Aorta (tissue), 5 donors: ENCODE measurements at places on chromosomes 2 and 18. TPM values are rescaled to one million over a fixed set of nuclear protein-coding genes. Genes with fewer than 3 reads are reported as not detected.

- H3K4me3 ChIP-seq = no peak overlapping the region
- H3K4me1 ChIP-seq = no peaks in the 10 kb centered on the region
Observed at GRCh38 chr2:181189951-181190350, 209.5 kb downstream of the UBE2E3 start.

Gene C1GALT1C1L
- 1.4 TPM for polyA plus RNA-seq

GRCh38 chr2:105442721-105443120 lies 43.9 kb upstream of the FHL2 start:
- no peaks in the 10 kb centered on the region for H3K4me1 ChIP-seq
- no peaks in the 10 kb centered on the region for H3K27me3 ChIP-seq
- no peaks in the 10 kb centered on the region for H3K36me3 ChIP-seq

Gene CCDC150
- 0.79 TPM for polyA plus RNA-seq

Gene NEURL3
- polyA plus RNA-seq = not detected

- H3K36me3 ChIP-seq = no peaks in the 10 kb centered on the region
- no peak overlapping the region for H3K27ac ChIP-seq
- H3K4me1 ChIP-seq = no peaks in the 10 kb centered on the region
- H3K4me3 ChIP-seq = no peak overlapping the region
Observed at GRCh38 chr2:113028112-113028511, 22.9 kb downstream of the IL36A start.

DNA sequence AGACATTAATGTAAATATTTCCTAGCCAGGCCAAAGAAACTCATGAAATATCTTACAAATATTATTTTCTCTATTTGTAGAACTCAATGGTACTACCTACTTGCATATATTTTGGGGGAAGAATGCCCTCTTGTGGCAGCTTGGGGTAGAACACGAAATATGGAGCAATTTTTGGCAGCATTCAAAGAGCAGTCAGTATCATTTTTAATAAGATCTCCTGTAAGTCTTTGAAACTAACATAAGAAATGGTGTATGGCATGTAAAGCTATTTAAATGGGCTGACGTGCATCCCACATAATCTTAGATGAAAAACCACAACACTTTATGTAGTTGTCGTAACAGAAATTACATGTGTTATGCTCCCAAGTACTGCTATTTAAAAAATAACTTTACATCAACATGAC lies 62.3 kb upstream of the CCDC195 start:
- H3K27ac ChIP-seq = no peak overlapping the region
- H3K4me1 ChIP-seq = no peaks in the 10 kb centered on the region
- no peaks in the 10 kb centered on the region for H3K27me3 ChIP-seq

Gene GRB14
- 1.6 TPM for polyA plus RNA-seq

Gene CNTNAP5
- polyA plus RNA-seq = not detected

DNA sequence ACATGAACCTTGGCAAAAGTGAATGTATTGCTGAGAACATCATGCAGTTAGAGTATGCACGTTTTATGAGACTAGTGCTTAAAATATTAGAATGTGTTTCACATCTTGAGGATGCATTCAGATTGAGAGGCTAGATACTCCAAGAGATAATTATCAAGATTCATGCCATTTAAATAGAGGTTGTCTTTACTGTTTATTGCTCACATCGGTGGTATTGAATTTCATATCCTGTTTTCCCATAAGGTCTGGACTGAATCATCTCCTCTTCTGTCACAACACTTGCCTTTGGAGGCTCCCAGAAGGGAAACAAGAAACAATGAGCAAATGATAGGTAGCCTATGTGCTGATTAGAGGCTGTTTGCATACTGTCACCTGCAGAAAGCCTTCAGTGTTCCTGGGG lies 83.8 kb downstream of the CLHC1 start:
- no peak overlapping the region for H3K4me3 ChIP-seq
- H3K27me3 ChIP-seq = no peaks in the 10 kb centered on the region
- DNase-seq = no peak
- peaks cover 3% of the 10 kb centered on the region for H3K4me1 ChIP-seq
- no peaks in the 10 kb centered on the region for H3K36me3 ChIP-seq

Gene HOXD1
- 1.0 TPM for polyA plus RNA-seq

Gene INHBB
- polyA plus RNA-seq = 0.50 TPM

GRCh38 chr2:75792146-75792545 lies 81.4 kb upstream of the GCFC2 start:
- no peaks in the 10 kb centered on the region for H3K36me3 ChIP-seq
- H3K27ac ChIP-seq = no peak overlapping the region

Gene CHPF
- polyA plus RNA-seq = 70.6 TPM

GRCh38 chr18:28132084-28132483 lies 44.8 kb downstream of the CDH2 start:
- H3K4me3 ChIP-seq = no peak overlapping the region
- H3K27ac ChIP-seq = no peak overlapping the region
- no peaks in the 10 kb centered on the region for H3K4me1 ChIP-seq
- H3K36me3 ChIP-seq = no peaks in the 10 kb centered on the region

- H3K27me3 ChIP-seq = no peaks in the 10 kb centered on the region
- DNase-seq = no peak
- no peak overlapping the region for H3K4me3 ChIP-seq
- no peak overlapping the region for H3K27ac ChIP-seq
- H3K36me3 ChIP-seq = no peaks in the 10 kb centered on the region
Observed at GRCh38 chr2:170434900-170435621, 257.1 kb downstream of the MYO3B start.

- no peaks in the 10 kb centered on the region for H3K27me3 ChIP-seq
- H3K27ac ChIP-seq = no peak overlapping the region
- DNase-seq = no peak
- no peaks in the 10 kb centered on the region for H3K36me3 ChIP-seq
- no peak overlapping the region for H3K4me3 ChIP-seq
- H3K4me1 ChIP-seq = no peaks in the 10 kb centered on the region
Observed at GRCh38 chr2:55014962-55015939, 35.0 kb downstream of the RTN4 start.

- H3K27ac ChIP-seq = no peak overlapping the region
- no peak overlapping the region for H3K4me3 ChIP-seq
- no peaks in the 10 kb centered on the region for H3K27me3 ChIP-seq
- no peaks in the 10 kb centered on the region for H3K36me3 ChIP-seq
- DNase-seq = no peak
- H3K4me1 ChIP-seq = no peaks in the 10 kb centered on the region
Observed at GRCh38 chr2:97698530-97698929, 14.8 kb upstream of the ZAP70 start.

DNA sequence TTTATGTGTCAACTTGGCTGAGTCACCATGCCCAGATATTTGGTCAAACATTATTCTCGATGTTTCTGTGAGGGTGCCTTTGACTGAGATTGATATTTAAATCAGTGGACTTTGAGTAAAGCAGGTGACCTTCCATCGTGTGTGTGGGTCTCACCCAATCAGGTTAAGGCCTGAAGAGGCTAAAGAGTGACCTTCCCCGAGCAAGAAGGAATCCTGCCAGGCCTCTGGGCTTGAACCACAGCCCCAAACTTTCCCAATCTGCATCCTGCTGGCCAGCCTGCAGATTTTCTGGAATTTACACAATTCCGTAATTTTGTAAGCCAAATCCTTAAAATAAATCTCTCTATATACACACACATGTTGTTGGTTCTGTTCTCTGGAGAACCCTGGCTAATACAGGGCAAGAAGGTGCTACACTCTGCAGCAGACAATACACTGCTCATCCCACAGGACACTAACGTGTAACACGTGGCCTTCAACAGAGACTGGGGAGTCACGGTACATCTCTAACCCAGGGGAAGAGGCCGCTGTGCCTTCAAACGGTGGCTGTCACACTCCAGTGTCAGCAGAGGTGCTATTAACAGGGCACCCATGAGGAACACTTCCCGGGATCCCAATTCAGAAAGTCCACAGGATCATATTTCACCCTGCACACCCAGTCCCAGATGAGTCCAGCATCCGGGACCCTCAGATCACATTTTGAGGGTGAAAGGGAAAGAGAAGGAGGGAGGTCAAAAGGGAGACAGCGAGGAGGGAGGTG lies 113.1 kb upstream of the ID2 start:
- DNase-seq = no peak
- H3K4me3 ChIP-seq = no peak overlapping the region
- no peaks in the 10 kb centered on the region for H3K36me3 ChIP-seq
- H3K27ac ChIP-seq = no peak overlapping the region

DNA sequence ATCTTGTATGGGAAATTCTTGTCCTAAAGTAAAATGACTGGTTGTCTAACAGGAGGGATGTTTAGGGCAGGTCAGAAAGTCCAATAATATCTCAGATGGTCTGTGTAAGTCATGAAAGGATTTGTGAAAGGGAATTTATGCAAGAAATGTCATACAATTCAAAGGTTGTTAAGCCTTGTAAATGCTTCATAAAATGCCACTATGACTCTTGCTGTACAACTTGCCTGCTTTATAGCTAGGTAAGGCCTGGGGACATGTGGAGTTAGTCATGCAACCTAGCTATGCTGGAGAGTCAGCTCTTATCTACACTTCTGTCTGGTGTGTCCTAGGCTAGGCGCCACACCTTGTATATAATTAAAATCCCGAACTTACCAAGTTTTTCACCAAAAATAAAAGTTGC lies 36.9 kb upstream of the VWA3B start:
- H3K27me3 ChIP-seq = no peaks in the 10 kb centered on the region
- no peaks in the 10 kb centered on the region for H3K4me1 ChIP-seq
- no peak overlapping the region for H3K27ac ChIP-seq
- H3K4me3 ChIP-seq = no peak overlapping the region
- no peaks in the 10 kb centered on the region for H3K36me3 ChIP-seq

GRCh38 chr18:12388442-12388841 lies 11.4 kb upstream of the AFG3L2 start:
- no peaks in the 10 kb centered on the region for H3K4me1 ChIP-seq
- no peaks in the 10 kb centered on the region for H3K27me3 ChIP-seq
- no peak overlapping the region for H3K4me3 ChIP-seq
- no peaks in the 10 kb centered on the region for H3K36me3 ChIP-seq
- no peak for DNase-seq

Gene SLC23A3
- polyA plus RNA-seq = 1.6 TPM

Gene TMEM200C
- polyA plus RNA-seq = 0.03 TPM

GRCh38 chr2:228860601-228861285 lies 410.3 kb downstream of the PID1 start:
- DNase-seq = no peak
- H3K4me3 ChIP-seq = no peak overlapping the region
- H3K36me3 ChIP-seq = no peaks in the 10 kb centered on the region
- H3K27me3 ChIP-seq = no peaks in the 10 kb centered on the region
- H3K4me1 ChIP-seq = no peaks in the 10 kb centered on the region

Gene KCNK3
- 0.63 TPM for polyA plus RNA-seq

DNA sequence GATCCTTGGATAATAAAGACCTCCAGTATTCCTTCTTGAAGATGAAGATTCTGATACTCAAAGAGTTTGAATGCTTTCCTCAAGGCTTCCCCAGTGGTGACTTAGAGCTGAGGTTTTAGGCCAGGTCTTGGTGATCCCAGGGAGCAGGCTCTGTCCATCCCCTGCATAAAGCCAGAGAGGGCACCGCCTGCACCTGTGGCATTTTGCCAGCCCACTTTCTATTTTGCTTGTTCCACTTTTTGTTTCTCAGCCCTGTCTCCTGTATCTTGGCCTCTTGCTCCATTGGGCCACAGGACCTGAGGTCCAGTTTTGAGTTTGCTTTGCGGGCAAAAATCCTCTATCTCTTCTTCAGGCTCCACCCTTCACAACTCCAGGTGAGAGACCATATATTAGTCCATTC lies 6.7 kb upstream of the SCYGR1 start:
- no peaks in the 10 kb centered on the region for H3K4me1 ChIP-seq
- no peak for DNase-seq
- no peaks in the 10 kb centered on the region for H3K27me3 ChIP-seq
- H3K36me3 ChIP-seq = no peaks in the 10 kb centered on the region

Gene KCNS3
- polyA plus RNA-seq = 5.4 TPM

Gene CREG2
- polyA plus RNA-seq = not detected

Gene CLEC4F
- not detected for polyA plus RNA-seq

Gene SNORC
- not detected for polyA plus RNA-seq

Gene GCKR
- 0.13 TPM for polyA plus RNA-seq

DNA sequence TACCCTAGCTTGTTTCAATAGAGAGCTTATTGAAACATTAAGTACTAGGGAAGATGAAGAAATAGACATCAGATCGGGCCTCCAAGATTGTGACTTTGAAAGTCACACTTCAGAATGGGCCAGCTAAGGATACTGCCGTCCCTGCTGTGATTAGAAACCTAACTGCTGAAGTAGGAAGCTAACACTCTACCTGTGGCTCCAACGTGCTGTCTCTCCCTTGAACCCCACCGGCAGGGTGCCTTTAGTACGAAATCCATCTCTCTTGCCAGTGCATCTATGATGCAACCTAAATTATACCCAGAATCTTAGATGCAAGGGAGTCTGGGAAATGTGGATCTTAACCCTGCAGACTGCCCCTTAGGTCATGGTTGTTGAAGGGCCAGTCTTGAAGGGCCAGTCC lies 78.6 kb downstream of the OXER1 start:
- H3K27me3 ChIP-seq = no peaks in the 10 kb centered on the region
- H3K4me3 ChIP-seq = no peak overlapping the region
- no peaks in the 10 kb centered on the region for H3K4me1 ChIP-seq
- DNase-seq = no peak
- no peaks in the 10 kb centered on the region for H3K36me3 ChIP-seq

- H3K4me1 ChIP-seq = no peaks in the 10 kb centered on the region
- H3K27ac ChIP-seq = no peak overlapping the region
- H3K36me3 ChIP-seq = no peaks in the 10 kb centered on the region
- H3K27me3 ChIP-seq = no peaks in the 10 kb centered on the region
- DNase-seq = no peak
Observed at GRCh38 chr18:13915995-13916431, 677 bp upstream of the MC2R start.

GRCh38 chr18:34965108-34965507 lies 76.1 kb upstream of the MAPRE2 start:
- H3K4me1 ChIP-seq = no peaks in the 10 kb centered on the region
- no peaks in the 10 kb centered on the region for H3K36me3 ChIP-seq
- no peak for DNase-seq
- no peaks in the 10 kb centered on the region for H3K27me3 ChIP-seq
- no peak overlapping the region for H3K4me3 ChIP-seq

DNA sequence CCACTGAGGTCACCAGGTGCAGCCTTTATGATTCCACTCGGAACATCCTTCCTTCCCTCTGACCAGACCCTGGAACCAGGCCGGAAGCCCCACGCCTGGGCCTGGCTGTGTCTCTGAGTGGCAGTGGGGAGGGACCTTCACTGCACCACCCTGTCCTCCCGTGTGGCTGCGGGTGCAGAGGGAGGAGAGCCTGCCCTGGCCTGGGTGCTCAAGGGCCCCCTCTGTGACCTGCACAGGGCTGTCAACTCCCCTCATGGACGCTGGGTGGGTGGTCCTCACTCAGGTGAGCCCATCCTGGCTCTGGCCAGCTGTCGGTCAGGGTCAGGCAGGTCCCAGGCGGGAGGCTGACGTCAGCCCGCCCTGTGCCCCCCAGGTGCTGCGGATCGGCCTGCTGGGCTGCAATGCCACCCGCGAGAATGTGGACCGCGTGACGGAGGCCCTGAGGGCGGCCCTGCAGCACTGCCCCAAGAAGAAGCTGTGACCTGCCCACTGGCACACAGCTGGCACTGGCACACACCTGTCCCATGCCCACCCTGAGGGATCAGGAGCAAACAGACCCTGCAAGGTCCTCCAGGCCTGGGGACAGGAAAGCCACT lies 9.8 kb downstream of the AGXT start:
- no peak for DNase-seq
- no peaks in the 10 kb centered on the region for H3K4me1 ChIP-seq
- H3K36me3 ChIP-seq = no peaks in the 10 kb centered on the region
- no peak overlapping the region for H3K4me3 ChIP-seq

Gene IL36G
- polyA plus RNA-seq = not detected

- DNase-seq = no peak
- H3K36me3 ChIP-seq = no peaks in the 10 kb centered on the region
- no peaks in the 10 kb centered on the region for H3K27me3 ChIP-seq
- H3K4me3 ChIP-seq = no peak overlapping the region
- H3K4me1 ChIP-seq = no peaks in the 10 kb centered on the region
Observed at GRCh38 chr2:215845839-215846586, 167.3 kb downstream of the MREG start.

Gene REG3G
- polyA plus RNA-seq = 0.13 TPM

Gene MRPL30
- polyA plus RNA-seq = 13.5 TPM

Gene SCYGR4
- not detected for polyA plus RNA-seq
